ENCODE measurements at places on chromosomes 7 and 10.
A peak's percentile ranks its signal among the peaks of the same experiment; 100 is the strongest.

GRCh38 chr7:101564778-101565211, 64.3 kb downstream of the MYL10 start:
- DNase-seq = peak; percentile 57

GRCh38 chr10:128339753-128340152, 213.5 kb upstream of the MKI67 start:
- no peak for DNase-seq

GRCh38 chr7:153190452-153190851, 430.9 kb downstream of the ACTR3B start:
- DNase-seq = peak; percentile 38

DNA sequence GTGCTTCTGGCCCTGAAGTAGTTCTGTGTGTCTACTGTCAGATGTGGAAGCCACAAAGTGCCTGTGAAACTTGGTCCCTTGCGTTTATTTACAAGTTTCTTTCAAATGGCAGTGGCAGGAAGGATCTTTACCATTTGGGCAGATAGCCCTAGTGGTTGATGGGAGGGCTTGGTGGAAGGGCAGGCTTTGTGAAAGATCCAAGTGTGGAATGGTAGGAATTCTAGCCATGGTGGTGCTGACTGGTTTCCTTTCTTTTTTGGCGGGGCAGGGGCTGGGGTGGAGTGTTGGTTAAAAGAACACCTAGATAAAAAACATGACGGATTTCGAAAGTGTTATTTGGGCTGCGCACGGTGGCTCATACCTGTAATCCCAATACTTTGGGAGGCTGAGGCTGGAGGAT, 27.0 kb downstream of the AUTS2 start:
- DNase-seq = no peak

- DNase-seq = peak; percentile 52
These were observed 91.8 kb downstream of the ARHGAP12 start for GRCh38 chr10:31836569-31837406.

GRCh38 chr7:112854169-112854568, 64.0 kb upstream of the TMEM168 start:
- DNase-seq = no peak

DNA sequence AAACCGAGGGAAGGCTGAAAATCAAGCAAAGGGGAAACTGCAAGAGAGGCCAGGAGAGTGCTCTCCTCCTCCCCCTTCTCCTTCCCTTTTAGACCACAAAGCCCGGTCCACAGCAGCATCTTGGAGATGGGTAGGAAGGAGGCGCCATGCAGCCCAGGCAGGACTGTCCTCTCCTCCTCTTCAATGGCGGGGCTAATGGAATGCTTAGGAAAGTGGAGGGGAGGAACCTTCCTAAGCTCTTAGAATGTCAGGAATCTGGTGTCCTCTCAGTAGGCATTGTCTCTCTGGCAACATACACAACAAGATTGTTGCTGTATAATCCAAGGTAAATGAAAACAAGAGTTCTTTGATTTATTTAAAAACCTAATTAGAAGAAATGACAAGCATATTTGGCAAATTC, 185.1 kb downstream of the DGKI start:
- DNase-seq = no peak

DNA sequence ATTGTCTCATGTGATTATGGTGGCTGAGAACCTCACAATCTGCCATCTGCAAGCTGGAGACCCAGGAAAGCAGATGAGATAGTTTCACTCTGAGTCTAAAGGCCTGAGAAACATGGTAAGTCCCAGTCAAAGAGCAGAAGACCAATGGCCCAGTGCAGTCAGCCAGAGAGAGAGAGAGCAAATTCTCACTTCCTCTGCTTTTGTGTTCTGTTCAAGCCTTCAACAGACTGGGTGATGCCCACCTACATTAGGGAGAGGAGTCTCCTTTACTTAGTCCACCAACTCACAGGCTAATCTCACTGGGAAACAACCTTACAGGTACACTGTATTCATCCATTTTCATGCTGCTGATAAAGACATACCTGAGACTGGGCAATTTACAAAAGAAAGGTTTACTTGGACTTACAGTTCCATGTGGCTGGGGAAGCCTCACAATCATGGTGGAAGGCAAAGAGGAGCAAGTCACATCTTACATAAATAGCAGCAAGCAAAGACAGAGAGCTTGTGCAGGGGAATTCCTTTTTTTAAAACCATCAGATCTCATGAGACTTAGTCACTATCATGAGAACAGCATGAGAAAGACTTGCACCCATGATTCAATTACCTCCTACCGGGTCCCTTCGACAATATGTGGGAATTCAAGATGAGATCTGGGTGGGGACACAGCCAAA, 4.7 kb upstream of the FRMPD2 start:
- no peak for DNase-seq

DNA sequence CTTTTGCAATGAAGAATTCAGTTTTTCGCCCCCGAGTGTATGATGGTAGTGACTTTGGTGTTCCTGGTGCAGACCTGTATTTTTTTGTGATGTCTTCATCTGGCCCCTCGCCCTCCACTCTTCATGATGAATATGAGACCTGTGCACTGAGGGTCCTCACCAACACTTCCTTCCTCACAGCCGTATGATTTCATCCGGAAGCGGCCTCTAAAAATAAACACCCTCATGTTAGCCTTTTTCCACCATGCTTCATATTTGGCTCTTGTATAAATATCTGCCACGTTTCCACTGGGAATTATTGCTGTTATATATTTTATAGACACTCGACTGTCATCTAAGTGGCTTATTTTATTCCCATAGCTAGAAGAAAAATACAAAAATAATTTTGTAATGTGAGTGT, 160.4 kb downstream of the MGMT start:
- DNase-seq = no peak

DNA sequence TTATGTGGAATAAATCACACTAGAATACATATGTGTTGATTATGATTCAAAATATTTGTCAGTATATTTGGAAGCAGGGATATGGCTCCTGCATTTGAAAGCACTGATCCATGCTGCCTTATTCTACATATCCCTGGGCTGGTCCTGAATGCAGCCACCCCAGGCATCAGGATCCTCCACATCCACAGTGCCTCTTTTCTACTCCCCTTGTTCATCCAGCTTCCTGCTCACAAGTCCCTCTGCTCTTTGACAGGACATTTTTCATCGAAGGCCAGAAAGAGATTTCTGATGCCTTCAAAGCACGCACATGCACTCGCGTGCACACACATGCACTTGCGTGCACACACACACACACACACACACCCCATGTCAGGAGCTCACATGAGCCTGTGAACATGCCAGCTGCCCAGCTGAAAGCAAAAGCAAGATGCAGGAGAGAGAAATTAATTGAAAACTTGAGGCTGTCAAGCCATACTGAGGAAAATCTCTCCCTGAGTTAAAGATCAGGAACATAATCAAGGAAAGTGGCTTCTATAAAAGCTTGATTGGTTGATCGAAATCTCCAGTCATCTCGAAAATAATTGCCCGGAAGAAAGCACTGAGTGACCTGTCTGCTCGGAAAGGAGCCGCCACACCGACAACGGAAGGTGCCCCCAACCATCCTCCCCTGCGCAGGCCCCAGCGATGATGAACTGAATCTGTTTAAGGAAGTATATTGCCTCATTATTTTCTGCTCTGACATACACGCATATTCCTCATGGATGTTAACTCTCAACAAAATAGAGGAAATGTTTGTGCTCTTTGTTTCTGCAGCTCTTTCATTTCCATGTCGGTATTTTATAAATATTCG, 104.0 kb upstream of the ARID5B start:
- no peak for DNase-seq

- DNase-seq = peak; percentile 94
These were observed at the start of gene HACD1 for GRCh38 chr10:17617031-17617911. TSS of gene HACD1 (minus strand) at chr10:17617374. CDS start at chr10:17617339, 35 bp downstream.

DNA sequence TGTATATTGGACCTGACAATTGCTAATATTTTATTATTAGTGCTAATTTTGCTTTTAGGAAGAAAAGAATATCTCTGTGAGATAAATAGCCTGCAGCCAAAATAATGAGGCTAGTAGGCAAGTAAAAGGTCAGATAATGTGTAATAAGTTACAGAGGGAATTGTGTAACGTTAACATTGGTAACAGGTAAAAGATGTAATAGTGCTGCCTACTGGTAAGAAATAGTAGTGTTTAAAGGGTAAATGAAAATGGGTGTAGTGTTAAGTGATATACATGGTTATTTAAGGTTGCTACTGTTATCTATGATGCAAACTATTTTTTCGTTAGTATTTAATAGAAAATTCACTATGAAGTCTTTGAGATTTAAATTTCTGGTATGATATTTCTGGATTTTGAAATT, 9.2 kb upstream of the FOXP2 start:
- peak; percentile 49 for DNase-seq

DNA sequence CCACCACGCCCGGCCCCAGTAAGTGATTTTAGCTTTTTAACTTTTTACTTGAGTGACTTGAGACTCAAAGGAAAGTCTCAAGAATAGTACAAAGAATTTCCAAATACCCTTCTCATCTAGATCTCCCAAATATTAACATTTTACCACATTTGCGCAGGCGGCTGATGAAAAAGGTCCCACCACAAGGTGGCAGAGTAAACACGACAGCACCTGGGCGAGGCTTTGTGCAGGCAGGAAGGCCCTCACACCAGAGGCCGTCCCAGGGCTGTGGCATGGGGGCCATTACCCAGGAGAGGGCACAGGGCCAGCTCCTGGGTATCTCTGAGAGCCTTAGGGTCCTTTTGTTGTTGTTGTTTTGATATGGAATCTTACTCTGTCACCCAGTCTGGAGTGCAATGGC, 50.0 kb upstream of the WIPI2 start:
- peak; percentile 67 for DNase-seq

- DNase-seq = no peak
These were observed 15.8 kb downstream of the MET start for GRCh38 chr7:116687801-116688201.

DNA sequence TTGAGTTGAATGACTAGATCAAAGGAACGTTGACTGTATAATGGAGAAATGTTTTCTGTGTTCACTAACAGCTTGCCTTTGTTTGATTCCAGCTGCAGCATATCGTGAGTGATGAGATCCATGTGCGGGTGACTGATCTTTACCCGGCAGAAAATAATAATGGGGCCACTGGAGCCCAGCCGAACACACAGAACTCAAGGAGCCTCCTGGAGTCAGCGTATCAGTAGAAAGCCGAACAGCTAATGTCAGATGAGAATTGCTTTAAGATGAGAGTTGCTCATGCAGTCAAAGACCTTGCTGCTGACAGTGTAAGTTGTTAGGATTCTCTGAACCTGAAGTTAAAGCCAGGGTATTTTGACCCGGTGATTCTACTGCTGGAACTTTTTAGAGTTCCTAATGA, 34.3 kb upstream of the MTPAP start:
- DNase-seq = no peak

- DNase-seq = peak; percentile 69
These were observed 48.5 kb upstream of the OSBPL3 start for GRCh38 chr7:25028370-25029021.

GRCh38 chr7:92854501-92855238, 18.3 kb upstream of the CDK6 start:
- peak; percentile 12 for DNase-seq

DNA sequence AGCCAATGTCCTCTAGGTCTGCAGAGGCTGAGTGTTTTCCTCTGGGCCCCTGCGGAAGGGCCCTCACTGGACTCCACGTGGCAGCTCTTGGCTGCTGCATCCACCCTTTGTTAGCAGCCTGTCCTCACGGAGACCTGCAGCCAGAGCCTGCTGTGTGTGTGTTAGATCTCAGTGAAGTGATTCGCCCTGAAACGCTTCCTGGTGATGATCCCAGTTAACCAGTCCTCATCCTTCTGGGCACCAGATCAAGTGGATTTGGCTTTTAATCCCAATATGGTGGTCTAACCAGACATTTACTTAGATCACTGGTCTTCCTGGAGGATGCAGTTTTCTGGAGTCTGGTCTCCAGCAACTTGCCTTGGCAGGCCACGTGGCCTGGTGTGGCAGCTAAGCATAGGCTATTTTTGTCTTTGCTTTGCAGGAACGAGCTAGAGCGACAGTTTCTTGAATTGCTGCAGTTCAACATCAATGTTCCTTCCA, 39.5 kb upstream of the GJD4 start:
- no peak for DNase-seq

DNA sequence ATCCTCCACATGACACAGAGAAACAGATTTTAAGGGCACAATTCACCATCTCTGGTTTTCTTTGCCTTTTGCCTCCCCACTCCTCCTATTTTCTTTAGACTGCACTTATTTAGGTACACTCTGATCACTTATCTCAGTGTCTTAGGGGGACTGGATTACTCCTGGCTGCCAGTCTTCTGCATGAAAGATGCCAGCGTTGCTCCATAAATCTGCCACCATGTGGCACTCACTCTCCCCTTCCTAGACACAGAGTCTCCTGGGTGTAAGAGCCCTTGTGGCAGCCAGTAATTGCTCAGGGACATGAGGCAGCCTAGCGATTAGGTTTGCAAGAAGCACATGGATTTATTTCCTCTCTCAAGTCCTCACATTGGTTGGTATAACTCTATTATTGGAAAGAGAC, 34.5 kb upstream of the RBM20 start:
- peak; percentile 46 for DNase-seq

DNA sequence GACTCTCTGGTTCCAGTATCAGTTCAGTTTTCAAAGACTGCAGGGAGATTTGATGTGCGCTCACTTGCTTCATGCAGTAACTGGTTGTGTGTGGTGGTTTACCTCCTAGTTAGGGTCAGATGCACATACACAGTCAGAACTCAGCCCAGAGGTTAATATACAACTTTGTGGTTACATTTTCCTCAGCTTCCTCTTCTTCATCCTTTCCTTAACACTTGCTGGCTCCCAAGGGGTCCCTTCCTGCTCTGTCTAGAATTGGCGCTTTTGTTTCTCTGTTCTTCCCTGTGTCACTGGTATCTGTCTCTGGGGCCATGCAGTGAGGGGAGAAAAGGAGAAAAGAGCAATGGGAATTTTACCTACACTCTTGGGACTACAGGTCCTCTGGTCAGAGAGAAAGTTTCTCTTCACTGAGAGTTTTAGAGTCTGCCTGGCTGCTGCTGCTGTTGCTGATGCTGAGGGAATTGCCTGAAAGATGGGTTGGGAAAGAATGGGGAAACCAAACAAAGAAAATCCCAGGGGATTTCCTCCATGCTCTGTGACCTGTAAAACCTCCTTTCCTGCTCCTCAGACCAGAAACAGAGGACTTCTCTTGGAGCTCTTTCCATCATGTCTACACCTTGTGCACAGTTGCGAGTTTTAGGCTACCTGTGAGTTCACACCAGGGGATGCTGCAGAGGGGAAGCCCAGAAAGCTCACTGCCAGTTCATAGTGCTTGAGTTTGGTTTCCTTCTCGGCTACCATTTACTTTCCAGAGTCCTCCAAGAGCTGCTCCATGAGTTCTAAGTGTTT, 74.6 kb downstream of the WDFY4 start:
- DNase-seq = no peak

- DNase-seq = no peak
These were observed 139.3 kb upstream of the ODAD2 start for GRCh38 chr10:28137907-28138880.

- peak; percentile 42 for DNase-seq
These were observed 116.6 kb downstream of the AOAH start for GRCh38 chr7:36607721-36608095.

GRCh38 chr10:102729029-102730026, 14.4 kb upstream of the WBP1L start:
- peak; percentile 93 for DNase-seq

GRCh38 chr7:44633254-44634186, 27.1 kb downstream of the OGDH start:
- DNase-seq = peak; percentile 86

- no peak for DNase-seq
These were observed 439.8 kb upstream of the ZMIZ1 start for GRCh38 chr10:78628976-78629375.
